ENCODE measurements at places on chromosomes 2 and 18.

DNA sequence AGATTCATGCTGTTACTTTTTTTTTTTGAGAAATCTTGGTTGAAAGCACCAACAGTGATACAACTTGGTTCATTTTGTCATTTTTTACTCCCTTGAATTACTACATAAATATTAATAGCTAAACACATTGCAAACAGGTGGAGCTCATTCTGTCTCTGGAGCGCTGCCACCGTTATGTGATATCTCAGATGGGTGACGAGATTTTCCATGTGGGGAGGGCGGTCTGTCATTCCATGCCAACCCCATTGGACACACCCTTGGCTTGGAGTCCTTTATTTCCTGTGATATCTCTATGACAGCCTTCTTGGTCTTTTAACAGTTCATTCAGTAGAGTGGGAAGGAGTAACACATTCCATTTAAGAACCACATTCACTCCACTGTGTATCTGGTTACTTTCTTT lies 794.8 kb downstream of the SATB2 start:
- DNase-seq, result no peak

GRCh38 chr2:193103064-193103463 lies 908.3 kb upstream of the TMEFF2 start:
- DNase-seq, result no peak

GRCh38 chr2:8380566-8380965 lies 301.3 kb upstream of the ID2 start:
- no peak for DNase-seq

DNA sequence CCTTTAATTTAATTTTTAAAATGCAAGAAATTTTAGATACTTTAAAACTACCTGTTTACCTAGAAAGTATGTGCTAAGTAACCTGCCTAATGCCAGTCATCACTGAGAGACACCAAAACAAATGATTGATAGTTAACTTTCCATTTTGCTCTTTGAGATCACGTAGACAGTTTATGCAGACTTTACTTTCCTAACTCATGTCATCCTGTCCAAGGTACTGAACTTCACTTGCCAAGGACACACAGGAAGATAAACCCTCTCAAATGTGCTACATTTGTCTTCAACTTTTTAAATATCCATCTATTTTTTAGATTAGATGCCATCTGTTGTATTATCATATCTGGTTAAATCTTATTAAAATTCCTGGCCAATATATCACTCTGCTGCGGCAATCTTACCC lies 20.1 kb upstream of the SCN1A start:
- no peak for DNase-seq
